Left lung (tissue), 14 donors: ENCODE measurements at places on chromosomes 16 and 17. TPM values are rescaled to one million over a fixed set of nuclear protein-coding genes. Genes with fewer than 3 reads are reported as not detected.

- no peak for DNase-seq
Measured at GRCh38 chr16:69417520-69418199, 6.8 kb upstream of the CYB5B start.

- DNase-seq, result no peak
Measured at GRCh38 chr17:74732042-74732867, 4.8 kb upstream of the RAB37 start.

- DNase-seq, result peak; percentile 90
Measured at GRCh38 chr17:79087428-79088143, 13.0 kb downstream of the ENGASE start.

GRCh38 chr17:8887834-8888703 is 20.6 kb upstream of the PIK3R6 start:
- DNase-seq, result no peak

The CDRT4 gene
- polyA plus RNA-seq, result 21.7 TPM

DNA sequence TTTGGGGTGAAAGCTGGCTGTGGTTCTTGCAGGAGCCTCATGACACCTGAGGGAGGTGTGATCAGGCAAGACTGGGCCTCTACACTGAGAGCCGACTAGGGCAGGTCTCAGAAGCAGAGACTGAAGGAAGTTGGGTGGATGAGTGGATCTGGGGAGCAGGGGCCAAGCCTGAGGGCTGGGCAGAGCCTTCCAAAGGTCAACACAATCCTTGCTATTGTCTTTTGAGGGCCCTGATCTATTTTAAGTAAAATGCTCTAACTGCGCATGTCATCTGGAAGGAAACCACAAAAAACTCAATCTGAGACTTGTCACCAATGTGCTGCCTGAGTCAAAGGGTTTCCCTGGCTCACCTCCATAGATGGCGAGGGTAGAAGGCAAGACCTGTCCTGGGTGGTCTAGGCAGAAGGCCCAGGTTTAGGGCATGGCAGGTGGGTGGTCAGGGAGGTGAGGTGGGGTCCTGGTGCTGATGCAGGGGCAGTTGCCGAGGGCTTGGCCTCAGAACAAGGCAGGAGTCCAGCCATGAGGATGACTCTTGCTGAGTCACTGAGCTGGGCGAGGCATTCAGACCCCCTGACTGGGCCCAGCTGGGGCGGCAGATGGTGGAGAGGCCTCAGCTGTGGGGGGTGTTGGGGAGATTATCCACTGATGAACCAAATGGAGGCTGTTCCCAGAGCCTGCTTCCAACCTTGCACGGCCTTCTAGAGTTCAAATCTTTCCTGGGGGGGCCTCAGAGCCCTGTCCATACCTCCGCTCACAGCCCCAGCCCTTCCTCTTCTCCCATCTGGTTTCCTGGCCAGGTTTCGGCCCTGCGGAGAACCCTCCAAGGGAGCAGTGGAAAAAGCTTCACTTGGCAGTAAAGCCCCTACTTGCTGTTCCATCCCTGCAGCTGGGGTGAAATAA is 5.1 kb downstream of the MVP start:
- no peak for DNase-seq

The ABCA5 gene
- 25.7 TPM for polyA plus RNA-seq

GRCh38 chr16:89123831-89124100 is 30.1 kb downstream of the ACSF3 start:
- DNase-seq, result no peak

The TBX2 gene
- polyA plus RNA-seq, result 155 TPM

- DNase-seq, result no peak
Measured at GRCh38 chr17:900336-900934, 79.1 kb downstream of the NXN start.

DNA sequence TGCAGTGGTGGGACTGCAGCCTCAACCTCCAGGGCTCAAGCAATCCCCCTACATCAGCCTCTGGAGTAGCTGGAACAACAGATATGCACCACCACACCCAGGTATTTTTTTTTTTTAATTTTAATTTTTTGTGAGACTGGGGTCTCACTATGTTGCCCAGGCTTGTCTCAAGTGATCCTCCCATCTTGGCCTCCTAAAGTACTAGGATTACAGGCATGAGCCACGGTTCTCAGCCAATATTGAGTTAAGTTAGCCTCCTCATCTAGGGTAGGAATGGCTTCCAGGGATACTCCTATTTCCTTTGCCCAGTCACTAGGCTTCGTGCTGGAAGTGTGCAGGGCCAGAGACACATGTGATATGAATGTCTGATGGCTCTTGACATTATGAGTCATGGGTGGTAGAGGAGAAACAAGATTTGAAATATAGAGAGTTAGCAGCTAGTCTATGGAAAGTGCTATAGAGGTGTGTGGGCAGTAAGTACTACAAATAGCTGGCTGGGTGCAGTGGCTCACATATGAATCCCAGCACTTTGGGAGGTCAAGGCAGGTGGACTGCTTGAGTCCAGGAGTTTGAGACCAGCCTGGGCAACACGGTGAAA is 8.0 kb upstream of the HES7 start:
- no peak for DNase-seq

The CLTC gene
- 257 TPM for polyA plus RNA-seq

The SAMD14 gene
- 15.2 TPM for polyA plus RNA-seq

- no peak for DNase-seq
Measured at GRCh38 chr16:78437352-78437968, 338.0 kb downstream of the WWOX start.

DNA sequence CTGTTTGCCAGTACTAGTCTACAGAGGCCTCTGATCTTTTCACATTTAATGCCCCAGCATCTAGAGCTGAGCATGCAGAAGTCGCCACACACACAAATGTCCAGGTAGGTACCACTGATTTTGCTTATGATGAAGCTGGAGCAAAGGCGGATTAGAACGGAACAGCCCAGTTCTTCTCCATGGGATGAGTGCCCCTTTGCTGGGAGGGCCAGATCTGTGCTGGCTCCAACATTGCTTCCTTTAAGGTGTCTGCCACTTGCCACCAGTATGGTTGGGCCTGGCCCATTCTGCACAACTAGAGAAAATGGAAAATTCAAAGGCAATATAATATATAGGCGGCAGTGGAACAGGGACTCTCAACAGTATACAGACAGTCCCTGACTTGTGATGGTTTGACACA is 2.2 kb upstream of the MNT start:
- DNase-seq, result no peak

The CNTD1 gene
- 2.0 TPM for polyA plus RNA-seq

DNA sequence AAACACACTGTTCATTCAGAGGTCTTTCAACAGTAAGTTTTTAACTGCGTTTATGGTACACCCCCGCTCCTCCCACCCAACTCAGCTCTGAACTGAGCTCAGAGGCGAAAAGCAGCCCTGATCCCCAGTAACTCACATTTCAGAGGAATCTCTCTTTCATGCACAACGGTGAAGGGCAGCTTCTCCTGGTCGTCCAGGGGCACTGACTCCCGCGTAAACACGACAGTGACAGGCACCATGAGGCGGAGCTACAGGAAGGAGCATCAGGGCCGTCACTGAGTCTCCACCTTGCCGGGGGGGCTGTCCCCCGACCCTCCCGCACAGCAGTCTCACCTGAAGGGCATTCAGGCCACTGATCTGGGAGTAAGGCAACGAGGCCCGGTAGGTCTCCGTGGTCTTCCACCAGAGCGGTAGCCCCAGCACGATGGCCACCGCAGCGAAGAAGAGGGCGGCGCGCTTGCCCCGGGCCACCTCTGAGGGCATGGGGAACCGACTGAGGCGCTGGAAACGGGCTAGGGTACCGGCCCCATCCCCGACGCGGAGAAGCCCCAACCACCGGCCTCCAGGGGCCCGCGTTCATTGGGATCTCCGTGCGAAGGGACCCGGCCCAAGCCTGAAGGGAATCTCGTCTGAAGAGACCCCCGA is 486 bp downstream of the PIGS start:
- no peak for DNase-seq

- DNase-seq, result peak; percentile 43
Measured at GRCh38 chr17:79459003-79459655, 151.7 kb downstream of the RBFOX3 start.

The TPSG1 gene
- polyA plus RNA-seq, result 0.35 TPM

The EVI2B gene
- polyA plus RNA-seq, result 3.0 TPM

The HOXB6 gene
- 12.2 TPM for polyA plus RNA-seq

The KRT28 gene
- polyA plus RNA-seq, result not detected

- DNase-seq, result no peak
Measured at GRCh38 chr16:20925751-20926150, 25.2 kb downstream of the LYRM1 start.

- no peak for DNase-seq
Measured at GRCh38 chr17:48202959-48203358, 95.4 kb downstream of the SNX11 start.

- no peak for DNase-seq
Measured at GRCh38 chr16:70520612-70521297, 2.6 kb downstream of the COG4 start.

DNA sequence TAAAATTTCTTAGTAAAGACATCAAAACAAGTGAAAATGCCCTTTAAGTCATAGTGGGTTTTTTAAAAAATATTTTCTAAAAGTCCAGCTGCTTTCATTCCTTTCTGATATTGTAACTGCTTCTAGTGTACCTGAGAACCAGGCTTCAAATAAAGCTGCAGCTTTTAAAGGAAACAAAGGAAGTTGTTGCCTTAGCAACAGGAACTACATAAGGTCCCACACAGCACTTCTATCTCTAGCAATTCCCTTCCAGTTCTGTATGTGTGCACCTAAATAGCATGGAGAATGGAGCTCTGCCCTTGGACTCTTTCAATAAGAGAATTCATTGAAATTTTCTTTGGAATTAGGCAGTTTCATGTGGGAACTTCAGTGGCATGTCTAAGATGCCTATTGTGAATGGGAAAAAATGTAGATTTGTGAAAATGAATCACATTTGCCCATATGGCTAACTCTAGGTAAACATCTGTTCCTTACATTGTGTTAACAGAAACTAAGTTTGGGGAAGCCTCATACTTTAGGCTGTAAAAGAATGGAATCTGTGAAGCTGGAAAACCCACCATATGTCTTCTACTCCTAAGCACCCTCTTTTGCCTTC is 206.4 kb downstream of the KIF2B start:
- DNase-seq, result no peak

The PPP1R9B gene
- polyA plus RNA-seq, result 55.9 TPM

DNA sequence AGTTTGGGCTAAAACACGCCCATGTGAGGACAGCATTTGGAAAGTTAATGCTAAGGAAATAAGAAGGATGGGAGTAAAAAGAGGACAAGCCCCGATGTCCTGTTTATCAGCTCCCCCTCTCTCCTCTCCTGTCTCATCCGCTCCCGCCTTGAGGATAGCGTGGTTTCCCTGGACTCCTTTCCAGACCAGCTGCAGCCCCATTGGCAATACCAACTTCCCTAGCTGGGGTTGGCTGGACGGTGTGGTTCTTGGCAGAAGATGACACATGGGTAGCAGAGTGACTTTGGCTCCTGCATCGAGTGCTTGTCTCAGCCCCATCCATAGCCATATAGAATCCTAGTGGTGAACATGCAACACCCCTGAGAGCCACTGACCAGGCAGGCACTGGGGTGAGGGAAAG is 185.9 kb downstream of the CCDC182 start:
- DNase-seq, result no peak

DNA sequence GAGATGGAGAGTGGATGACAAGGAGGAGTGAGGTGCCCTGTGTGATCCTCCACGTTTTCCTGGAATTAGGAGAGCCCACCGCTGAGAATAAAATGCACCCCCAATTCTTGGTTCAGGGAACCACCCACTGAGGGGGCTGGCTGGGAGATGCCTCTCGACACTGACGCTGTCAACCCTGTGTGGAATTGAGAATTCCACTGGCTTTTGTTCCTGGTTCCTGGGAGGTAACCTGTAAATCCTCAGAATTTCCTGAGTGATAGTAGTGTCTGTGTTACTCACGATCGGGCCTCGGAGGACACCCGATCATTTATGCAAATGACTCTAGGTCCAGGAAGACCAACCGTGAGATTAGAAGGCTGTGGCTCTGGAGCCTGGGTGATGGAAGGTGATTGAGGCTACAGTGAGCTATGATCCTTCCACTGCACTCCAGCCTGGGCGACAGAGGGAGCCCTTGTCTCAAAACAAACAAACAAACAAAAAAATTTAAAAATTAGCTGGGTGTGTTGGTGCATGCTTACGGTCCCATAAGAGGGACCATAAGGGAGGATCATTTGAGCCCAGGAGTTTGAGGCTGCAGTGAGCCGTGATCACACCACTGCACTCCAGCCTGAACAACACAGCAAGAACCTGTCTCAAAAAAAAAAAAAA is 11.7 kb upstream of the PRPSAP1 start:
- no peak for DNase-seq

DNA sequence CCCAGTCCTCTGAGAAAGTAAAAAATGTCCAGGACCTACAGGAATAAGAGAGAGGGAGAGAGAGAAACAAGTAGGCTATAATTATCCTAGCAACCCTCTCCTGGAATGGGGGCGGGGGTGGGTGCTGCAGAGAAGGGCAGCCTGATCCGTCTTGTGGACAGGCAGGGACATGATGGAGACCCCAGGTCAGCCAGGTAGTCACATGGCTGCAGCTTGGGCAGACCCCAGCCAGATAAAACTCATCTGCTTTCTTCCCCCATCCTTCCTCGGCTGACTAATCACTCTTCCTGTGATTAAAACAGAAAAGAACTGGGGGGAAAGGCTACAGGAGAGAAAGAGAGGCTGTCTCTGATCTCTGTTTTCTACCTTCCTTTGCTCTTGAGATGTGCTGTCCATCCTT is 32.6 kb downstream of the COPZ2 start:
- DNase-seq, result no peak

The CA4 gene
- polyA plus RNA-seq, result 68.3 TPM

DNA sequence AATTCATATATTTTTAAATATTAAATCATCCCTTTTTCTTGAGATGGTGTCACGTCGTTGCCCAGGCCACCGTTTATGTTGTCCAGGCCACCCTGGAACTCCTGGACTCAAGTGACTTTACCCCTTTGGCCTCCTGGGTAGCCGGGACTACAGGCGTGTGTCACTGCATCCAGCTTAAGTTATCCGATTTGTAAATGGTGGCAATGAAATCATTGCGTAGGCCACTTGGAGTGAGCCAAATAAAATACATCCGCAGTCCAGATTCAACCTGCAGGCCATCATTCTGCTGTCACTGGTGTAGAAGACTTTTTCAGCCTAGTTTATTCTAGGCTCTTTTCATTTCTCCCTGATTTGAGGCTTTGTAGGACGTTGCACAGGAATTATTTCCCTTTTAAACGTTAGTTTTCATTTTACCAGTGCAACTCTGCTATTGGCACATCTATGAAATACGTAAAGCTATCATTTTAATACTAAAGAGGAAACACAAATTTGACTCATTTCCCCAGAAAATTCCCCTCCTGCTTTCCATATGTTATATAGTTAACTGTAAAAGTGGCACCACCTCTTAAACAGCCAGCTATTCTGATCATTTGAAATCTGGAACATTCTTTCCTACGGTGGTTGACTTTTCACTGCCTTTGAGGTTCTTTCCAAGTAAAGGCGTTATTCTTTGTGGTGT is 449.8 kb downstream of the MAF start:
- DNase-seq, result no peak

The CFAP119 gene
- polyA plus RNA-seq, result 7.5 TPM

GRCh38 chr16:77172951-77173350 is 18.0 kb upstream of the MON1B start:
- no peak for DNase-seq

DNA sequence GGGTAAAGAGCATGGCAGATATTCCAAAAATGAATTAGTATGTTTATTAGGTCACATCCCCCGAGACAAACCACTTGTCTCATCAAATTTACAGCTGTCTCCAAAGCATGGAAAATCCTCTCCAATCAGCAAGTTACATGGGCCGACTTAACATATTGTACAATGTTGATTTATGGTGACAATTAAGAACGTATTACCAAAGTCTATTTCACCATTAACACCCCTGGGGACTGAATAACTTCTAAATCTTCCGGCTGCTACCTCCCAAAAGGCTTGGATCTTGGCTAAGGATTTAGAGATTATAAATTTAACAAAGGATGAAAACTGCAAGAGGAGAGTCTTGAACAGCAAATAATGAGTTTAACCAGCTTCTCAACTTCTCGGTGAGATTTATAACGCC is 311.9 kb downstream of the NPIPA8 start:
- DNase-seq, result no peak

The KRT33A gene
- not detected for polyA plus RNA-seq

The ABCA9 gene
- polyA plus RNA-seq, result 8.8 TPM

The NPIPA5 gene
- 43.5 TPM for polyA plus RNA-seq
